ENCODE measurements at places on chromosomes 4 and X.

GRCh38 chr4:183589461-183590099 lies 69.4 kb downstream of the RWDD4 start:
- no peak for DNase-seq

GRCh38 chrX:21374994-21375707 lies 933 bp downstream of the CNKSR2 start:
- no peak for DNase-seq

DNA sequence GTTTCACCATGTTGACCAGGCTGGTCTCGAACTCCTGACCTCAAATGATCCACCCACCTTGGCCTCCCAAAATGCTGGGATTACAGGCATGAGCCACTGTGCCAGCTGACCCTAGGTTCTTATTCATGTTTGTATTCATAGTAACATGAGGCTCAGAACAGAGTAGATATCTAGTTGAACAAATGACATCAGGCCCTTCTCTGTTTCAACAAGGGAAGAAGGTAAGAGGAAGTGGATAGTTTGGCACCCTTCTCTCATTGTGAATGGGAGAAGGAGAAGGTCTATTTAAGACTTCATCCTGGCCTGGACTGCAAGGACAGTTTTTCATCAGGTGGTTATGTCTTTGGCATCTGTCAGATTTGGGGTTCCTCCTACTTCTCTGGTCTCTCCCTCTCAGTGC lies 13.8 kb downstream of the GJB1 start:
- no peak for DNase-seq

GRCh38 chr4:148075438-148075837 lies 343.6 kb downstream of the ARHGAP10 start:
- no peak for DNase-seq

DNA sequence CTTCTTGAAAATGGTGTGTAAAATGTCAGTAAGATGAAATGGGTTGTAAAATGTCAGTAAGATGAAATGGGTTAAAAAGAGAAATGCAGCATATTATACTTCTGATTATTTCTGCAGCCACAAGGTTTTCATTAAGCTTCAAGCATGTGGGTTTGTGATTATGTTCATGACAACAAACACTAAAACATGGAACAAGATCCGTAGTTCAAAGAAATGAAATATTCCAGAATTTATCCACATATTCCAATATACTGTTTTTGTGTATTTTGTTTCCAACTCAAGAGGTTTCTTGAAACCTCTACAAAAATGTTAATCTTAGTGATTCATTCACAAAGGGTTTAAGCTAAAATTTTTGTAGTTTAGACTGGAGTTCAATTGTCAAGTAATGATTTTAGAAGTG lies 84.0 kb downstream of the ADAMTS3 start:
- no peak for DNase-seq

- DNase-seq, result no peak
Measured at GRCh38 chr4:179894066-179894778, 2349.0 kb upstream of the TENM3 start.

GRCh38 chr4:170051402-170051801 lies 25.2 kb upstream of the MFAP3L start:
- no peak for DNase-seq

DNA sequence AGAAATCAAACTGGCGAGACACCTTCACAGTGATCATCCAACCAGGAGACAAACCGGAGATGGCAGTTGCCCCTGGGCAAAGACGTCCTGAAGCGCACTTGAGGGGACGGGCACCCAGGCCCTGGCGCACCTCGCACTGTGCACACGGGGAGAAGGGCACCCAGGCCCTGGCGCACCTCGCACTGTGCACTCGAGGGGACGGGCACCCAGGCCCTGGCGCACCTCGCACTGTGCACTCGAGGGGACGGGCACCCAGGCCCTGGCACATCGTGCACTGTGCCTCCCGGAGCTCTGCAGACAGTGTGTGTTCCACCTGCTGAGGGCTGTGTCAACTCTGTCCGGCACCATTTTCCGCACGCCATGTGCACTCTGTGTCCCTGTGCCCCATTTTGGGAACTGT lies 34.6 kb upstream of the CPLX1 start:
- DNase-seq, result no peak

- no peak for DNase-seq
Measured at GRCh38 chrX:118347131-118347530, 1.2 kb downstream of the WDR44 start.

DNA sequence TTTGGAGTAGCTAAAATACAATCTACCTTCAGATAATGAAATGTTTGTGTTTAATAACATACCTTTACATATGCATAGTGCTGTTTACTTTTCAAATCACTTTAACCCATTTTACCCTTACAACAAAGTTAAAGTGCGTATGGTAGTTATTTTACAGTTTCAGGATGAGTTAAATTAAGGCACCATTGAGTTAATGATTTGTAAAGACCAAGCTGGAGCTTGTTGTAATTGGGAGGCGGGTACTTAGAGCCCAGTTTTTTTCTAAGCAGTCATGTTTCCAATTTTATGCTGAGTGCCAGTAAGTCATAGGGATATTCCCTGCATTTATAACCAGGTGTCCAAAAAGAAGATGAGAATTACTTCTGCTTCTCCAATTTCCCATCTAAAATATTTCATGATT lies 84.2 kb upstream of the NRK start:
- no peak for DNase-seq

GRCh38 chr4:148173397-148174017 lies 268.7 kb downstream of the NR3C2 start:
- DNase-seq, result no peak

DNA sequence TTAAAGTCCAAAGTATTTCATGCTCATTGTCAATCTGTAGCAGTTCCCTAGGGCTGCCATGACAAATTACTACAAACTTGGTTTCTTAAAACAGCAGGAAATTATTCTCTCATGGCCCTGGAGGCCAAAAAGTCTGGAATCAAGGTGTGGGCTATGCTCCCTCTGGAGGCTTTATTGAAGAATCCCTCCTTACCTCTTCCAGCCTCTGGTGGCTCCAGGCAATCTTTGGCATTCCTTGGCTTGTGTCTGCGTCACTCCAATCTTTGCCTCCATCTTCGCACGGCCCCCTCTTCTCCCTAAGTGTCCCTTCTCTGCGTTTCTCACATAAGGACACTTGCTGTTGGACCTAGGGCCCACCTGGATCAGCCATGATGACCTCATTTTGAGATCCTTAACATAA lies 170.4 kb downstream of the SMIM20 start:
- no peak for DNase-seq

- DNase-seq, result no peak
Measured at GRCh38 chr4:1305781-1306455, 16.2 kb downstream of the MAEA start.

DNA sequence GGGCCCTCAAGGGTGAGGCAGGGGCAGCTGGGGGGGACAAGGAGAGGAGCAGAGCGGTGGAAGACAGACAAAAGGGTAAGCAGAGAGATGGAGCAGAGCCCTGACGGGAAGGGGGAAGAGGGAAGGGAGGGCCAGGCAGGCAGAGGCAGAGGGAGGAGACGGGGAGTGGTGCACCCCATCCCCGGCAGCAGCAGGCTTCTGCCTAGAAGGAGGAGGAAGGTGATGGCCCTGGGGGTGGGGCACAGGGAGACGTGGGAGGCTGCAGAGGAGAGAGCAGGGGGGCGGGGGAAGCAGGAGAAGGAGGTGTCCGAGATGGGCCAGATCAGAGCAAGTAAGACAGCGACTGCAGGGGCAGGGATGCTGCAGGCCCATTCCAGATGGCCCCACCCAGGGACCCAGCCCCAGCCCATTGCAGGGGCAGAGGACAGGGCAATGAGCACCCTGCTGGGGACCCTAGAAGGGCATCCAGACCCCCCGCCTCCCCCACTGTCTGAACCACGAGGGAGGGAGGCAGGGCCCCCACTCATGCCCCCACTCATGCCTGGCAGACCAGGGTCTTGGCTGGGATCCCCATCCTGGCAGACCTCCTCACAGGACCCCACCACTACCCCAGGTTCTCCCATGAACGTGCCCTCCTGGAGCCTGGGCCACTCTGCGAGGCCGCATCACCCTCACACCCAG lies 2.7 kb downstream of the L1CAM start:
- no peak for DNase-seq

DNA sequence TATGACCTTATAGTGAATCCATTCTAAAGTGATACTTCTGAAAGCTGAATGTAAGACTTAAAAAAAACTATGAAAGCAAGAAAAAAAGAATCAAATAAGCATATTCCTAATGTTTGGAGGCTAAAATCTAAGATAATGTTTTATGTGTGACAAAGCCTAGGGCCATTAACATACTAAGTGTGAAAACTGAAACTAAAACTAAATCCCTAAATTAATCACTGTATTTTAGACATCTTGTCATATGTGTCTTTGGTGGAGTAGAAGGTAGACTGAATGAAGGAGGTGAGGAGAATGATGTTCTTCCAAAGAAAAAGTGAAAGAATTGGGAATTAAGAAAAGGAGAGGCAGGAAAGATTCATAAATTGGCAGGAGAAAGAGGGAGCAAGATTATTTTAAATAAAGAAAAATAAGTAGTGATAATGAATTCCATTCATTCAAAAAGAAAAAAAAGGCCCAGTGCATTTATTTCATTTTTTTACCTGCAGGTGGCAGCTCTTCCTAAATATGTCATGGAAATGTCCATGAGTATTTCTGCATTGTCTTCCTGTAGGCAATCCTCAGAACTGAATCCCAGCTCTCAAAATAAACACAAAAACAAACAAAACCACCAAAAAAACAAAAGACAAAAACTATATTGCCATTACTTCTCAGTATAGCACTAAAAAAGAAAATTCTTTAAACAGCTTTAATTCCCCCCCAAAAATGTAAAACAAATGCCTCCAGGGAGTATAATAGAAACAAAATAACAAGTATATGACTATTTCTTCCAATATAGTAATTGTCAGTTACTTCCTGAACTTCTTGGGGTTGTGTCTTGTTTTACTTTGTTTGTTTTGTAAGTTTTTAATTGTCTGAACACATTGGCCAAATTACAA lies 17.0 kb upstream of the AP1AR start:
- DNase-seq, result no peak

- no peak for DNase-seq
Measured at GRCh38 chr4:153731239-153731638, 28.6 kb downstream of the RNF175 start.

GRCh38 chr4:175234162-175234561 lies 316.0 kb downstream of the ADAM29 start:
- no peak for DNase-seq

GRCh38 chr4:96263291-96263690 lies 423.4 kb downstream of the PDHA2 start:
- no peak for DNase-seq

GRCh38 chrX:13716905-13717304 lies 17.5 kb downstream of the TRAPPC2 start:
- DNase-seq, result no peak

DNA sequence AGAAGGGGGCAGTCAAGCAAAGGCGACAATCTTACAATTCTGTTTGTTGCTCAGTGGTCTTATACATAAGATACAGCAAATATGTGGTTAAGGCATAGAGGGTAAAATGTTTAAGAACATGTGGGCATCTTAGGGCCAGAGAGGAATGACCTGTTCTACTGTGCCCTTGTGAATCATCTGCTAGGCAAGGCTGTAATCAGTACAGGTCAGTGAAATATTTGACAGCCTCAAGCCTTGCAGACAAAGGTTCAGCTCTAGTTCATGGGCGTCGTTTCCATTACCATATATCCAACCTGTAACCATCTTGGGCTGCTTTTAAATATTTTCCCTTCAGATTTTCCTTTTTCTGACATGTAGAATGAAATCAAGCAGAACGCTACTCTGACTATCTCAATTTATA lies 37.3 kb downstream of the AGA start:
- no peak for DNase-seq

DNA sequence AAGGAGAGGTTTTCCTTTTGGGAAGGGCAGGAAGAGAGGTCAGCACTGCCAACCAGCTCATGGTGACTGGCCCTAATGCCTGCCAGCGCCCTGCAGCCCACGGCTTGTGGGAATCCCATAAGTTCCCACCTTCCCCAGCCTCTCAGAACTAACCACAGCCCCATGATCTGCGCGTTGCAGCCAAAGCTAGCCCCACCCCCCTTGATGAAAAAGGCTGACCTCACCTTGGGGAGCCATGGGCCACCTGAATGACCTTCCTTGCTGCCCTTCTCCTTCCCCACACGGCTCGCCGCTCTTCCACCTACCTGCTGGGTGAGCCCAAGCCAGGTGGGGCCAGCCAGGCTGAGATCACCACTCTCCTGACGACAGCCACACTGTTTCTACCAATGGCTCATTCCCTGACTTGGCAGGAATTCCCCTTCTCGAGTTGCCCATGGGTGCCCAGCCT lies 3.9 kb upstream of the ELF4 start:
- no peak for DNase-seq

DNA sequence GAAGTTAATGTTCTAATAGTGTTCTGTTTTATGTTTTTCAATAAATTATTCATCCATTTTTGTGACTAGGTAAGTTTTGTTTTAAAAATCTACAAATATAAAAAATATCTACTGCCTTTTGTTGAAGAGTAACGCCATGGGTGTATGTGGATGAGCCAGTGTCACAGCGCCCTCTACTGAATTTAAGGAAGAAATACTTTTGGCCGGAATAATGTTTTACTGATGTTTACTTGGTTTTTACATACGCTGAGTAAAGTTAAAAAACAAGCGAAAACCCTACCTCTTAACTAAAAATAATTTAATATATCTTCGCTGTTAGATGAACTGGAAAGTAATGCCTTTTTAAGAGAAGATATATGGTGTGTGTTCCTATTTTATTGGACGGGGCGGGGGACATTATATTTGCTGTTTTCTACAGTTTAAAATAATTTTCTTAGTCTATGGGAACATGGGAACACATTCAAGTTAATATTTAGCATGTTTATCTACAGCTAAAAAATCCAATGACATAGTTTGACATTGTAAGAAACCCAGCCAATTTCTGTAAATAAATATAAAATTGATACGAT lies 86.1 kb downstream of the CPE start:
- no peak for DNase-seq

- DNase-seq, result no peak
Measured at GRCh38 chr4:57110640-57111511, 691 bp upstream of the IGFBP7 start.

DNA sequence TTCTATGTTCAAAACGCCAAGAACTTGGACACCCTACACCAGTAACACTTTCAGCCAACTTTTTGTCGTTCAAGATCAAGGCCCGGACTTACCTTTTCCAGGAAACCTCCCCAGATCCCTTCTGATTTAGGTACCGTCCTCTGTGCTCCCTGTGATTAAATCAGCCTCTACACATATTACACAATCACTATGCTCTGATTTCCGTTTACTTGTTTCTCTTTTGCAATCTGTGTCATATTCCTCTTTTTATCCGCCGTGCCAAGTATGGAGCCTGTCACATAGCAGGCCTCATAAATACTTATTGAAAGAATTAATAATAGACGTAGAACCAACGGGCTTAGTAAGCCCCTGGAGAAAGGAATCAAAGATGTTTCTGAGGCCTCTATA lies 722 bp upstream of the TMEM33 start:
- no peak for DNase-seq

- DNase-seq, result no peak
Measured at GRCh38 chr4:177489471-177490246, 47.4 kb upstream of the AGA start.

GRCh38 chr4:8419222-8420041 lies 21.1 kb downstream of the ACOX3 start:
- no peak for DNase-seq

All from activated CD8-positive, alpha-beta memory T cell treated with anti-CD3 and anti-CD28 coated beads for 1 hour (primary cell).